ENCODE measurements at places on chromosomes 2 and 18.

DNA sequence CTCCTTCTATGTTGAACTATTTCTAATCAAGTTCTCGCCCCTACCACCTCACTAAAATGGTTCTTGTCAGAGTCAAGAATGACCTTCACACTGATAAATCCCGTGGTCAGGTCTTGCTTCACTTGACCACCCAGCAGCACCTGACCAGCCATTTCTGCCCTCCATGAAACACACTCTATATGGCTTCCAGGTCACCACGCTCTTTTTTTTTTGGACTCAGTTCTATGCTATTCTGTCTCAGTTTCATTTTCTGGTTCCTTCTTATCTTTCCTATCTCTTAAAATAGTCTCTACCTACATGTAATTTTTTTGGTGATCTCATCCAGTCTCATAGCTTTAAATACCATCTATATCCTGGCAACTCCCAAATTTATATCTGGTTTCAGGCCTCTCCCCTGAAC lies 11.4 kb downstream of the EIF2AK3 start:
- DNase-seq = no peak

GRCh38 chr18:37956020-37956419 lies 390.4 kb upstream of the CELF4 start:
- DNase-seq = no peak

GRCh38 chr2:36461039-36461681 lies 105.6 kb downstream of the CRIM1 start:
- no peak for DNase-seq

GRCh38 chr18:7576685-7577084 lies 9.6 kb downstream of the PTPRM start:
- DNase-seq = no peak

DNA sequence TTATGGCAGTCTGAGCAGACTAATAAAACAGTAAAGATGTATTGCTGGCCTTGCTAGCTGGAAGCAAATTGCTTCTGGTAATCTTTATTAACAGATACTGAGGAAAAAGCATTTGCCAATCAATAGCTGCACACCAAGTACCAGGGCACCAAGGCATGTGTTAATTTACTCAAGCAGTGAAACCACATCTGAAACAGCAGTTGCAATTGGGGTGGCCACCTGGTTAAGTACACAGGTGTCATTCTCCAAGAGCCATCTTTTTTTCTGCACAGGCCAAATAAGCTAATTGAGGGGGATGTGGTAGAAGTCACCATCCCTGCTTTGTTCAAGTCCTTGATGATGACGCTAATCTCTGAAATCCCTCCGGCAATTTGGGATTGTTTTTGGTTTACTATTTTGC lies 8.6 kb upstream of the SEH1L start:
- no peak for DNase-seq

GRCh38 chr18:48575301-48575657 lies 36.4 kb downstream of the CTIF start:
- DNase-seq = no peak

GRCh38 chr2:189837326-189837725 lies 53.1 kb downstream of the PMS1 start:
- DNase-seq = no peak

Measured in activated naive CD4-positive, alpha-beta T cell (primary cell).